Activated T-helper 17 cell treated with anti-CD3 and anti-CD28 coated beads, Interleukin-2, amount 50 U/mL, for 72 hours (primary cell): ENCODE measurements at places on chromosomes 13 and 19. TPM values are rescaled to one million over a fixed set of nuclear protein-coding genes. Genes with fewer than 3 reads are reported as not detected.

ISYNA1 gene
- total RNA-seq = 22.0 TPM

SLC1A6 gene
- total RNA-seq = not detected

PET100 gene
- total RNA-seq = 93.7 TPM

FREM2 gene
- not detected for total RNA-seq

AMER2 gene
- total RNA-seq = not detected

MCF2L gene
- total RNA-seq = 2.0 TPM

NLRP7 gene
- not detected for total RNA-seq

KMT2B gene
- 67.4 TPM for total RNA-seq

FFAR1 gene
- total RNA-seq = 0.54 TPM

NANOS3 gene
- total RNA-seq = 3.6 TPM

ARL11 gene
- 0.89 TPM for total RNA-seq

DNA sequence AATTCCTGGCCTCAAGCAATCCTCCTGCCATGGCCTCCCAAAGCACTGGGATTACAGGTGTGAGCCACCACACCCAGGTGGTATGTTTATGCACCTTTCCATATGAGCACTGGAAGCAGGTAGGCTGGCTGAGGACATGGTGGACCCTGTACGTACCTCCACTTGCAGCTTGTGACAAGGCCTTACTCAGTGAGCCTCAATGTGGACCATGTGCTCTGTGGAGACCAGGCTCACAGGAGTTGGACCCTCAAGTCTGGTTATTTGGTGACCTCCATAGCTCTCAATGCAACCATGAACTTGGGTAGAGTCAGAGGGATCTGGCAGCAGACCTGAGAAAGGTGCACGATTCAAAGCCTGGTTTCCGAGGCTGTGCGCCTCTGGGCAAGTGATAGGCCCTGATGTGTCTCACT lies 5.5 kb downstream of the ACP4 start:
- no peak for ATAC-seq

- ATAC-seq = peak; percentile 87
Measured at GRCh38 chr19:42528354-42529247, at the start of gene CEACAM1. CEACAM1 (minus strand) TSS chr19:42528481; CDS start chr19:42528374, 107 bp downstream.

GRCh38 chr19:30330266-30330665 lies 41.9 kb upstream of the ZNF536 start:
- no peak for ATAC-seq

- no peak for ATAC-seq
Measured at GRCh38 chr13:37995092-37995491, 125.5 kb upstream of the TRPC4 start.

- ATAC-seq = no peak
Measured at GRCh38 chr19:39362682-39363657, 20.7 kb downstream of the SAMD4B start.

- ATAC-seq = no peak
Measured at GRCh38 chr19:30742406-30742938, 370.3 kb downstream of the ZNF536 start.

- no peak for ATAC-seq
Measured at GRCh38 chr13:60655256-60655655, 258.2 kb downstream of the TDRD3 start.

- peak; percentile 58 for ATAC-seq
Measured at GRCh38 chr19:4811328-4812131, 20.0 kb downstream of the TICAM1 start.

GRCh38 chr19:58531034-58531840 lies 11.6 kb upstream of the ZBTB45 start:
- no peak for ATAC-seq

GRCh38 chr19:7196763-7197118 lies 97.5 kb downstream of the INSR start:
- no peak for ATAC-seq

- no peak for ATAC-seq
Measured at GRCh38 chr13:98216711-98217285, 39.7 kb upstream of the RNF113B start.

GRCh38 chr13:21949818-21950429 lies 279.1 kb downstream of the FGF9 start:
- no peak for ATAC-seq

GRCh38 chr19:29811125-29812079 lies at the start of gene CCNE1:
CCNE1 (plus strand) TSS chr19:29811991; CDS start chr19:29812556, 565 bp downstream.
- peak; percentile 92 for ATAC-seq

DNA sequence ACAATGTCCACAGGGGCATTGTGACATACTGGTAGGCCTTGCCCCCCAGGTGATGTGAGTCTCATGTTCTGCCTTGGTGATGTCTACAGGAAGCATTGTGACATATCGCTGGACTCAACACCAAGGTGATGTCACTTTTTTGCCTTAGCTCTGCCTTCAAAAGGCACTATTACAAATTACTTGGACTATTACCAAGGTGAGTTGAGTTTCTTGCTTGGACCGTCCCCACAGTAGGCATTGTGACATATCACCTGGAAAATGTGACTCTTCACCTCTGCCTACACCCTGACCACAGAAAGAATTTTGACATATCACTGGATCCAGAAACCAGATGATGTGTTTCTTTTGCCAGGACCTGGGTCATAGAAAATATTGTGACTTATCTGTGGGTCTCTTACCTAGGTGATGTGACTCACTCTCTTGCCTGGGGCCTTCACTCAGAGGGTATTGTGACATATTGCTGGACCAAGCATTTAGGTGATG lies 60.6 kb upstream of the ZNF724 start:
- peak; percentile 46 for ATAC-seq

- no peak for ATAC-seq
Measured at GRCh38 chr19:34128558-34129250, 43.6 kb upstream of the LSM14A start.

DNA sequence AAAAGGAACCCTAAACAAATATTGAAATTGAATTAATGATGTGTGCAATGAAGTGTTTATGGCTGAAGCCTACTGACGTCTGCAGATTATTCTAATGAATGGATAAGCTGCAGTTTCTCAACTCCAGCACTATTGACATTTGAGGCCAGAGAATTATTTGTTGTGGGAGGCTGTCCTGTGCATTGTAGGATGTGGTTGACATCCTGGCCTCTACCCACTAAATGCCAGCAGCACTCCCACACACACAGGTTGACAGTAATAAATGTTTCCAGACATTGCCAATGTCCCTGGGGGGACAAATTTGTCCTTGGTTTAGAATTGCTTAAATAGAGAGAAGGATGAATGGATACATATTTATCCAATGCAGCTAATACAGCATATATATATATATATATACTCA lies 19.2 kb upstream of the MYH14 start:
- no peak for ATAC-seq

DNA sequence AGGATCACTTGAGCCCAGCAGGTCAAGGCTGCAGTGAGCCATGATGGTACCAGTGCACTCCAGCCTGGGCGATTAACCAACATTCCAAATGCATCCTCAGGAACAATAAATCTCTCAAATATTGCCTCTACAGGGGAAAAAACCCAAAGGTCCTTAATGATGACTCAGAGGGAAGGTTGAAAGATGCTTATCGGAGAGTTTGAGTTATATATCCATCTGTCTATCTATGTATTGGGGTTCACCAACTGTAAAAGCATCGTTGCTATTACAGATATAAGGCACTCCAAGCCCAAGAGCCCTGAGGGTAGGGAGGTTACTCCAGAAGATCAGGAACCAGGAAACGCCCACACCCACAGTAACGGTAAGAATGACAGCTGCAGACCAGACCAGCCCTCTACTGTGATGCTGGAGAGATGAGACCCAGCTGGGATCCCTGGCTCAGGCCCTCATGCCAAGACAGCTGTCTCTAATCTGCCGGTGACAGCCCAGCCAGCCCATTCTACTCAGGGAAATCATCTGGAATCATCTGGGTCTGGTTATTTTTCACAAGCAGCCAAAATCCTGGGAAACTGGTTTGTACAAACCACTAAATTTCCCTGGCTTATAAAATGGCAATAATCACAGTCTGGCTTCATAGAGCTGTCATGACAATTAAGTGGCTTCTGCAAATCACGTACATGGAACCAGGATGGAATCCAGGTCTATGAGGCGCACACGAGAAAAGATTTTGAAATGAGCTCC lies 23.8 kb downstream of the TEX101 start:
- ATAC-seq = peak; percentile 89

GRCh38 chr19:8185343-8186068 lies 23.7 kb upstream of the CERS4 start:
- ATAC-seq = no peak

DNA sequence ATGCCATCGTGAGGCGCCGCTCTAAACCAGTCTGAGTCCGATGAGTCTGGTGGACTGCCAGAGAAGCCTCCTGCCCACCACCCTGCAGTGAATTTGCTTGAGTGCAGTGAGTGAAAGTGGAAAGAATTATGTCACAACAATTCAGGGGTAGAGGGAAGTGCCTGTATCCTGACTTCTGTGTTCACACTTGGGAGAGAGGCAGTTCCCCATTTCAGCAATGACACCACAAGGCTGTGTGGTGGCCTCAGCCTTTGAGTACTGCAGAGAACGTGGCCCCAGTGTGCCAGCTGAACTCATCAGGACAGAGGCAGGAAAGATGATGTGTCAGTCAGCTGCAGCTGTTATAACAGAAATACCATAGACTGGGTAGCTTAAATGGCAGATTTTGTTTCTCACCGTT lies 155.6 kb downstream of the COG6 start:
- no peak for ATAC-seq

DNA sequence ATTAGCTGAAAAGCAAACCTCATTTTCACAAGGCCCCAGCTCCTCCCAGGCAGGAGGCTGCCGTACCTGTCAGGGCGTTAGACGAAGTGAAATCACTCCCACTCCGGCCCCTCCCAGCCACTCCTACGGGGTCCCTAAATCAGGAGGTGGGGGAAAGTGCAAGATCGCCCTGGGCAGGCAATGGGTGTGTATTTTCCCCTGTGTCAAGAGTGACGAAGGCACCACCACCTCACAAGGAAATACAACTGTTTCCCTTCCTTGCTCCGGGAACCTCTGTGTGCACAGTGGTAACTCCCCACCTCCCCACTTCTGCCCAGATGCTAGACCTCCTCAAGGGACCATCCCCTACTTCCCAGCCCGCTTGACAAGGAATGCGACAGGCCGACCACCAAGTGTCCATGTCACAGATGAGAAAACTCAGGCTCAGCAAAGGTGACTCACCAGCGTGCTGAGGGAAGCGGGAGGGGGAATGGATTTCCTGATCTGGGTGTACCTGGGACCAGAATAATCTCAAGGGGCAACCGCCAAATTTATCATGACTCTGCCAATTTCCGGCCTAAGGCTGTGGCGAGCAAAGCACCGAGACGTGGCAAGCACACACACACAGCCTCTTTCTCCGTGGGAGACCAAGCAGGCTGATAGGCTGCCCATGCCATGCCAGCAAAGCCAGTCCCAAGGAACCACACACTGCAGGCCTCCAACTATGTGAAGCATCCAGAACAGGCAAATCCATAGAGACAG lies 7.3 kb downstream of the PPP6R1 start:
- ATAC-seq = peak; percentile 58

DNA sequence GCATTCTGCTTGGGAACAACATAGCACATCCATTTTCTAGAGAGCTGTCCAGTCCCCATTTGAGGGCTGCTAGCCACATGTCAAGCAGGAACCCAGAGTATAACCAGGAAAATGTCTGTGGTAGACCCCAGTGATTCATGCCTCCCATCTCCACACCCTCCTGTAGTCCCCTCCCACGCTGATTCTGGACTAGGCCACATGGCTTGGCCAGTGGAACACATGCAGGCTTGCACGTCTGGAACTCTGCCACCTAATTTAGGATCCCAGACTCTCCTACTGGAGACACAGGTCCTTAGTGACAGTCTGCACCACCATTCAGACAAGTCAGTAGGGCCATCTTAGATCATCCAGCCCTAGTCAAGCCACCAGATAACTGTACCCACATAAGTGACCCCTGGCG lies 149.8 kb downstream of the ZIC5 start:
- ATAC-seq = no peak

DNA sequence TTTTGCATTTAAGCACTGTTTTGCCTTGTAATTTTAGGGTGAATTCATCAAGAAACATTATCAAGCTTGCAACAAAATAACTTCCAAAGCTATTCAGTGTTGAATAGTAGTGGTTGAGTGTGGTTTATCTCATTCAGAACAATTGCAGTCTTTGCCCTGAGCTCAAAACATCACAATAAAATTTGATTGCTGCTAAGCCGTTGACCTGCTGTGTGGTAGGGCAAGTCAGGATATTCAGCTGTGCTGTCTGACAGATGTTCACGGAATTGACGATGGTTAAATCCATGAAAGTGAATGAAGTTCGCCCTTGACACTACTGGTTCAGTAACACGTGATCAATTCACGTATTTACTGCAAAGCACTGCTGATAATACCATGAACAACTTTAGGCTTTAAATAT lies 66.9 kb downstream of the GJA3 start:
- ATAC-seq = no peak

DNA sequence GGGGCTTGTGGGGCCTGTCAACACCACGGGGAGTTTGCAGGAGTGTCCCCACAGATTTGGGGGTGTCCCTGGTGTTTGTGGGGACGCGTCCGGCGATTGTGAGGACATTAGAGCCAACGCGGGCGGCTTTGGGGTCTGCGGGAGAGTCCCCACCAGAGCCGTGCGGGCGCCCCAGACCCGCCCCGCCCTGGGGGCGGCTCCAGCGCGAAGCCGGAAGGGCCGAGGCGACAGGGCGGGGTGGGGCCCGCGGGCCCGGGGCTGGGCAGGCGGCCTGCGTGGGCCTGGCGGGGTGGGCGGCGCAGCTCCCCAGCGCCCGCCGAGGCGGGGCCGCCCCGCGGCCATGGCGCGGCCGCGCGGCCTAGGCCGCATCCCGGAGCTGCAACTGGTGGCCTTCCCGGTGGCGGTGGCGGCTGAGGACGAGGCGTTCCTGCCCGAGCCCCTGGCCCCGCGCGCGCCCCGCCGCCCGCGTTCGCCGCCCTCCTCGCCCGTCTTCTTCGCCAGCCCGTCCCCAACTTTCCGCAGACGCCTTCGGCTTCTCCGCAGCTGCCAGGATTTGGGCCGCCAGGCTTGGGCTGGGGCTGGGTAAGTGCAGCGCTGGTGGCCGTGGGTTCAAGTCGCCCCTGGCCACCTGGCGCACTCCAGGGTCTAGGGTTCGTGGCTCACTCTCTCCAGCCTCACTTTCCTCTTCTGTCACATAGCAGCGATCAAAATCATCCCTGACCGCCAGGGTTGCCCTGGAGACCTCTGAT lies 10.3 kb downstream of the PDE4A start:
- ATAC-seq = no peak

DNA sequence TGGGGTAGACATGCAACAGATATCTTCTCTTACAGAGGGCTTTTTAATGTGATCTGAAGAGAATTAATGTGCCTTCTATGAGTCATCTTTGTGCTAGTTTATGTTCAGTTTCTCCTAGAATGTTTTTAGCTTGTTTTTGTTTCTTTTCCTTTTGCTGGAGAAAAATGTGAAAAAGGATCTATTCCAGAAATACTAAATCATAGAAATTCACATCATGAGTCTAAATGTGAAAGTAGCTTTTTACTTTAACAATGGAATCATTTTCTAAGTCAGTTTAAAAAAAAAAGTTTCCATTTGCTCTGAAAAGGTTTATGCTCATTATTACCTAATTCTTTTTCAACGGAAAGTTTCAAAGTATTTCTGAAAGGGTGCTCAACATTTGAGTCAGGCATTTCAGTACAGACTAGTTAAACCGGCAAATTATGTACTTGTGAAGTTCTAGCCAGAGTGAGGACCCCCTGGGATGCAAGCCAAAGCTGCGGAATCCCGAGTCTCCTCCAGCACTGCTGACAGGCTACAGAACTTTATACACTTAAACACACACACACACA lies 72.9 kb downstream of the SPATA13 start:
- peak; percentile 75 for ATAC-seq
